ENCODE measurements at places on chromosomes 7 and 10.

- no peak for DNase-seq
Measured at GRCh38 chr10:119315128-119316001, 108.0 kb downstream of the GRK5 start.

DNA sequence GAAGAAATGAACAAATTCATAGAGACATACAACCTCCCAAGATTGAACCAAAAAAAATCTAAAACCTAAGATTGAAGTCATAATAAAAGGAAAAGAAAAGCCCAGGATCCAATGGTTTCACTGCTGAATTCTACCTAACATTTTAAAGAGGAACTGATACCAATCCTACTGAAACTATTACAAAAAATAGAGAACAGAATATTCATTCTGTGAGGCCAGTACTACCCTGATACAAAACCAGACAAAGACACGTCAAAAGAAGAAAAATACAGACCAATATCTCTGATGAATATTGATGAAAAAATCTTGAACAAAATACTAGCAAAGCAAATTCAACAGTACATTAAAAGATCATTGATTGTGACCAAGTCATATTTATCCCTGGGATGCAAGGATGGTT is 128.5 kb upstream of the STEAP1 start:
- no peak for DNase-seq

- DNase-seq, result no peak
Measured at GRCh38 chr7:64463636-64464375, 99.1 kb downstream of the ZNF680 start.

GRCh38 chr7:28183627-28184026 is 3.0 kb upstream of the JAZF1 start:
- DNase-seq, result no peak

DNA sequence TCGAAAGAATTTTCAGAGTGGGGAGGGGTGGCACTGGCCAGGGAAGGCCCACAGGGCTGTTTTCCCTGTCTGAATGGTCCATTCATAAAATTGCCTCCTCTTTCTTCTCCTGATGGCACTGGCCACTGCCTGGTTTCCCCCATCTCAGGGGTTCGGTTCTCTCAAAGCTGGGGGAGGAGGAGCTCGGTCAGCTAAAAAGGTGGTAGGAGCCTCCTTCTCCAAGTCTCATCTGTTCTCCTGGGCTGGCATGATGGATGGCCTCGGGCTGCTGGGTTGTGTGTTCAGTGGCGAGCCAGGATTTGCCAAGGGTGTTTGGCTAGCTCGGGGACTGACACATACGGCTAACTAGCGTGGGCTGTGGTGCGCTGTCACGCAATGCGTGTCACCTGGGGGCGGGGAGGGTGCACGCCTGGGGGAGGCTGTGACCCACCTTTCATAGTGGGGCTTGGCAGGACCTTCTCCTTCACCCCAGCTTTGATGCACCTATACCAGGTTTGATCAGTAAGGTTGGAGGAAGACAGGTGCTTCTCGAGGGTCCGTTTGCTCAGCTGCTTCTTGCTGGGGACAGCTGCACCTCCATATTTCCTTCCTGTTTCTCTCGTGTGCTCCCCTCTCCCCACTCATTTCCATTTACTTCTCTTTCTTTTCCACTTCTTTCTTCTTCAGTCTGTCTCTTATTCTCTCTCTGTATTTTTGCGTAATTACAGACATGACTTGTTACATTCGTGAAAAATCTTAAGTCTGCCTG is 36.3 kb downstream of the RBM20 start:
- no peak for DNase-seq

DNA sequence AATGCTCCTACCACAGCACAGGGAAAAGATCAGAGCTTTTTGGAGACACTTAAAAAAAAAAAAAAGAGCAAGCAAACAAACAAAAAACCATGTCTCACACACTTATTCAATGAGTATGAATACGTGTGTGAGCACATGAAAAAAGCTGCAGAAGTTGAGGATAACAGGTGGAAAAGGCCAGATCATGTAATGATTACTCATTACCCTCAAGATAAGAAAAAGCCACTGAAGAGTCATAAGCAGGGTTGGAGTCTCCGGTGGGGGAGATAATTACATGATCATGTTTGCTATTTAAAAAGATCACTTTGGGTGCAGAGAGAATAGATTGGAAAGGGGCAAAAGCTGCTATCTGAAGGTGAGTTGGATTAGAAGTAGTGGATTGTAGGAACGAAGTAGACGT is 77.0 kb downstream of the POU6F2 start:
- no peak for DNase-seq

GRCh38 chr10:71962901-71963300 is 1.3 kb upstream of the CHST3 start:
- DNase-seq, result no peak

DNA sequence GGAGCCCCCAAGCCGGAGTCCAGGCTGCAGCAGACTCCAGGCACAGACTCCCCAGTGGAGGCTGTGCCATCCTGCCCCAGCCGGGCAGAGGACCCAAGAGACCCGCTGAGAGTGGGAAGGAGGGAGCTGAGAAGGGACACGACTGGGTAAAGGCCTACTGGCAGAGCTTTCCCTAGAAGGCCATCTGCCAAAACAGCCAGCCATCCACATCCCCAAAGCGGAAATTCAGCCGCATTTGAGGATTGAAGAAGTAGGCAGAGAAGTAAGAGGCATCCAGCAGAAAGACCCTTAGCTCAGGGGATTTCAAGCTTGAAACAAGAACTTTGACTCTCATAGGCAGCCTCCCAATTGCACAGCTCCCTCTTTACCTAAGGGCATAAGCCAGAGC is 857 bp downstream of the CPXM2 start:
- no peak for DNase-seq

DNA sequence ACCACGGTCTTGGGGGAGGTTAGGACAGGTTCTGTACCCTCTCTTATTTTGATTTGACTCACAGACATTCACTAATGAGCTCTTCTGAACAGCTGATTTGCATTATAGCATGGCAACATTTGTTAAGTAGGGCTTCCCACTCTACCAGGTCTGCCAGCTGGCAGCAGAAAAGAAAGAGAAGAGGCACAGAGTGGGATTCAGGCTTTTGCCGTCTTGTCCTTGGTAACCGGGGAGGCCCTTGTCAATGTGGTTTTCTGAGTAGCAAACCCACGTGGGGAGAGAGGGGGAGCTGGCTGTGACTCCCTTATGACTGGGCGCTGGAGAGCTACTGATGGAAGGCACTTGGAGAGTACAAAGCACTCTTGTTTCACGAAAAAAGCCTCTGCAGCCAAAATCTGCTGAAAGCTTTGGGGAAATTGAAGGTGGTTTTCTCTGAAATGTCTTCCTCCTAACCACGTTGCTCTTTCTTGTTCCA is 355.3 kb upstream of the GALNT17 start:
- DNase-seq, result peak; percentile 82

All from vagina (tissue), 2 donors.